Activated T-cell treated with anti-CD3 and anti-CD28 coated beads for 1 hour (primary cell): ENCODE measurements at places on chromosomes 6 and 20.

DNA sequence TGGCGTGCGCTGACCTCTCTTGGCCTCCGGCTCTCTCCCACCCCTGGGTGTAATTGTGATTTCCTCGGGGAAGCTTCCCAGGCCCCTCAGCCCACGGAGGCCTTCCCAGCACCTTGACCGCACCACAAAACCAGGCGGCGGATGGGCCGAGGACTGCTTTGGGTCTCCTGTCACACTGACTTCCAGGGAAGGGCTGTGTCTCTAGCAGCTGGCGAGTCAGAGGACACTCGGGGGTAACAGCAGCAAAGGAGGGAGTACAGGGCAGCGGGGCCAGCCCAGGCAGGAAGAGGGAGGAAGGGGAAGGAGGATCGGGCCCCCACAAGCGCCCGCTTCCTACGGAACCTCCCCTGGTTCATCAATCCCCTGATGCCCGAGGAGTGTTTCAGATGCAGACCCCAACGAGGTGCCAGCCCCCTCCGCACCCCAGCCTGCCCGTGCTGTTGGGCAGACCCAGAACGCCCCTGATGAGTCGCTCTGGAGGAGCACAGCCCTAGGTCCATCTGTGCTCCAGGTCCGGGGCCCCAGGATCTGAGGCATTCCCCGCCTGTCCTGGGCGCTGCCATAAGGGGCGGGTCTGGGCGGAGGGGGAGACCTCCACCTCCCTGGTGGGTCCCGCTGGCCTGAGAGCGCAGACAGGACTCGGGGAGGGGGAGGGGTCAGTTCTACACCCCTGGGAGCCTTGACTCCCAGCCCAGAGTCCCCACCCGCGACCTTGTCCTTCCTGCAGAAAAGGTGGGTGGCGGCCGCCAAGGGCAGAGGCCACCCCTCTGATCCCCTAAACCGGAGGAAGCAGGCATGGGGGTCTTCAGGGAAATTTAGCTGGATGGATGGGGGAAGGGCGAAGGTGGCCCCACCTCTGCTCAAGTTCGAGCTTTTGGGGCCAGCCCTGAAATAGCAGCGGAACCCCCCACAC is 956 bp downstream of the CHRNA4 start:
- DNase-seq, result no peak

GRCh38 chr6:52697903-52698302 is 27.0 kb downstream of the TMEM14A start:
- no peak for DNase-seq

DNA sequence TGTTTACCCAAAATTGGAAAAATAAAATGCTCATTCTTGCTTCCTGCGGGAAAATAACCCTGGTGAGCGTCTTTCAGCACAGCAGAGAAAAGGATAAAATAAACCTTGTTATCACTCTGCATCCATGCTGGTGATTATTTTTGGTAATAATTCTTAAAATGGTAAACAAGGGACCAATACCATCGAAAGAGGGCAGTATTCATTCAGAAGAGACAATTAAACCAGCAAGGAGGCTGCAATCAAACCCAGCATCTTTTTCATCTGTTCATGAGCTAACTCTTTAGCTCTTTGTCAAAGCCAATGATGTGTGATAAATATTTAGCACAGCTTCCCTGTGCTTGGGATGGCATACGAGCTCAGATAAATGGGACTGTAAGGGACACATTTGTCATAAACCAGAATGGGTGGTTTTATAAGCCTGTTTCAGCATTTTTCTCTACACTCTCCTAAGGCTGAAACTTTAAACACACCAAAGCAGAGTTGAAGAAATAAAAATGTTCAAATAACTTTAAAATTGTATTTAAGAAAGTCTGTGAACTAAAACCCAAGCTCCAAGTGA is 34.4 kb downstream of the CDH26 start:
- DNase-seq, result no peak

GRCh38 chr6:101396548-101397173 is 3.2 kb downstream of the GRIK2 start:
- DNase-seq, result no peak

- no peak for DNase-seq
Observed at GRCh38 chr6:90646940-90647339, 60.1 kb upstream of the MAP3K7 start.

DNA sequence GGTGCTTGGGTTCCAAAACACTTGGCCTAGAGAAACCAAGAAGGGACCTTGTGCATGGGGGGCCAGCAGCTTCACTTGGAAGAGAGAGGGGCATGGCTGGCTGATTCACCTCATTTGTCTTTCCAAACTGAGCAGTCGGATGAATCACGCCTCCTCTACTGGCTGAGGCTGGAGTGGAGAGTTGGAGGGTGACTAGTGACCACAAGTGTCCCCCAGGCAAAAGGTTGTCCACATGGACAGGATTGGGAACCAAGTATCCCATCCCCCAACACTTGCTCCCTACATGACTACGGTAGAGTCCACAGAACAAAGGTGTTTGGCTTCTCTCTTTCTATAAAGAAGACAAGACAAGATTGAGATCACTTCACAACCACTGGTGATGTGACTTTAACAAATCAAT is 875.6 kb downstream of the QKI start:
- no peak for DNase-seq

GRCh38 chr6:154605178-154605881 is 94.8 kb upstream of the CNKSR3 start:
- DNase-seq, result no peak

DNA sequence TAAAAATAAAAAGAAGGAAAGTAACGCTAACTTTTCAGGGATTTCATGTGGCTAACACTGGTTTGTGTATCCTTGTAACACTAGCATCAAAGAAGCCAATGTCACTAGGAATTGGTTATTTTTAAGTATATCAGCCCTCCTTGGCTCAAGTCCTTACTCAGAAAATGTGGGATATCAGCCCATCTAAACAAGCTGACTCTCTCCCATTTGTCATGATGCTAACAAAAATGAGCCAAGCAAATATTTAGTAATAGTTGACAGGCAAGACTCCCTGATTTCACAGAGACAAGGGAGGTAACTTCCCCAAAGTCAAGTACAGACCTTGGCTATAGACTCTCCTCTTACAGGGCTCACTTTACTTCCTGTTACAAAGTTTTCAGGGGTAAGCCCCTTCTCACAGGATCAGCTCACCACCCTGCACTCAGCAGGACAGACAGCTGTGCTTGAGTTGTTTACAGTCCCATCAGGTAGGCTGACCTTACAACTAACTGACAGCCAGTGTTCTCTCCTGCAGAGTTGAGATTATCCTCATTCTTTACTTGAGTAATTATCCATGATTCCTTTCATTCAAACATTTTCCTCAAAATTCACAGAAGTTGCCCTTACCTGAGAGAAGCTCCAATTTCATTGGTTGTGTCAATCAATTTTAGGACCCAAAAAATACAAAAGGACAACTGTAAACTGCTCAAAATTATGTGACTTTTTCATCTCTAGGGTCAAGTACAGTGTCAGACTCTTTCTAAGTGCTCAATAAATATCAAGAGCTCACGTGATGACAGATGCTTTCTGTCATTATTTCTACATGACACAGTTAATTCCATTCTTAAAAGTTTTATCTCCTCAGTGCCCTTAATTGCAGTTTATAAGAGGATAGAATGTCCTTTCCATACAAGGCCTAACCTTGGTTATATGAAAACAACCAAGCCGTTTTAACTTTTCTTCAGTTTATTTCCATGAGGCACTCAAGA is 38.1 kb upstream of the BMP5 start:
- DNase-seq, result no peak

DNA sequence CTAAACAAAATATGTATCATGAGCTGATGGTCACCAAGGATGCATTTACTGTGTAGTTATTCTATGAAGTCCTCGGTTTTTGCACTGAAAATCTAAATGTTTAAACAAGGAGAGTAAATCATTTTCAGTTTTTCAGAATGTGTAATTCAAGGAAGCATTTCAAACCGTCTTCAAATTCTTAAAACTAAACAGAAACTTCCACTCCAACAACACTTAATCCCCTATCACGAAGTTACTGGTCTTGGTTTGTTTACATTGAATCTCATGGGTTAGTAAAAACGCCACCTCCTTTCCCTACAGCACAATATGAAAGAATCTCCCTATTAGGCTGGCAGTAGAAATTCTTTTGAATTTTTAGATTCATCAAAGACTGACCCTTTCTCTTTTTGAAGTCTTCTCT is 192.9 kb downstream of the AIG1 start:
- no peak for DNase-seq

- no peak for DNase-seq
Observed at GRCh38 chr20:24503352-24503931, 34.0 kb downstream of the SYNDIG1 start.

DNA sequence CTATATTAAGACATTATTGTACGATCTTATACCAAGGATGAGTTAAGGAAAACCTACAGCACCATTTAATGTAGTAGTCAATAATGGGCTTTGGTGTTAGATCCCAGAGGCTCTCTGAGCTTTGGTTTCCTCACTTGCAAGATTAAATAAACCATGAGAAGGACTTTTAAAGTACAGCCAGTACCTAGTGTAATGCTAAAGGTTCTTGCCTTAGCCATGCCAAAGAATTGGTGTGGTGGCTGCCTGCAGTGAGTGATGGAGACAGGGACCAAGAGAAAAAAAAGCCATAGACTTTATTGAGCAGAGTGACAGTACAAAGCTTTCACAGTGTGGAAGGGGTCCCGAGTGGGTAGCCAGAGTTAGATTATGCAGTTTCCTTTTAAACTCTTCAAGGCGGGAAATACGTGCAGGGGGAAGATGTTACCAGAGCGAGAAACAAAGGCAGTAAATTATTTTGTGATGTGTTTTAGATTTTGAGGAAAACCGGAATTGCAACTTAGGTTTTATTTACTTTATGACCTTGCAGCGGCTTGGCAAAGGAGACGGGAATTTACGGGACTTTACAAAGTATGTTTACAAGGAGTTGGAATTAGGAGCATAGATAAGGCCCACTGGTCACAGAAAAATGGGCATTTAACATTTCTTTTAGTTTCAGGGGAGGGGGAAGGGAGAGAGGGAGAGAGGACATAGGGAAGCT is 100.4 kb downstream of the MYO6 start:
- DNase-seq, result no peak

- no peak for DNase-seq
Observed at GRCh38 chr6:96299525-96299924, 222.1 kb upstream of the UFL1 start.

- DNase-seq, result no peak
Observed at GRCh38 chr20:15760001-15760621, 813.1 kb downstream of the KIF16B start.
